ENCODE measurements at places on chromosomes 4 and X.
A peak's percentile ranks its signal among the peaks of the same experiment; 100 is the strongest.

- DNase-seq = no peak
These were observed 70.3 kb upstream of the EMCN start for GRCh38 chr4:100588076-100588475.

DNA sequence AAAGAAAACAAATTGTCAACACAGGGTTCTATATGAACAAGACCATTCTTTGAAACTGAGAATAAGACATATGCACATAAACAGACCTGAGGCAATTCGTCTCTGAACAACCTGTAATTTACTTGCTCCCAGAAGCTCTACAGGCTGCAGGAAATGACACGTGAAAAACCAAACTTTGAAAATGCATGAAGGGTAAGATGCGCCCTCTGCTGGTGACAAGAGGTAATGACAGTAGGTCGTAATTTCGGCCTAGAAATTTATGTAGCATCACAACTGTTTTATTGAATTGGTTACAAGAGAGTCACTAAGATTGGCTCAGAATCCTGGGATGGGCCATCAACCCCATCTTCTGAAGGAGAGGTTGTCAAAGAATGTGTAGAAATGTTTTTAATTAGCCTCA, 276.5 kb downstream of the PPP4R3C start:
- no peak for DNase-seq

- no peak for DNase-seq
These were observed 522.7 kb upstream of the HTR2C start for GRCh38 chrX:114061226-114061625.

GRCh38 chr4:139134403-139134802, 42.6 kb downstream of the ELF2 start:
- no peak for DNase-seq

DNA sequence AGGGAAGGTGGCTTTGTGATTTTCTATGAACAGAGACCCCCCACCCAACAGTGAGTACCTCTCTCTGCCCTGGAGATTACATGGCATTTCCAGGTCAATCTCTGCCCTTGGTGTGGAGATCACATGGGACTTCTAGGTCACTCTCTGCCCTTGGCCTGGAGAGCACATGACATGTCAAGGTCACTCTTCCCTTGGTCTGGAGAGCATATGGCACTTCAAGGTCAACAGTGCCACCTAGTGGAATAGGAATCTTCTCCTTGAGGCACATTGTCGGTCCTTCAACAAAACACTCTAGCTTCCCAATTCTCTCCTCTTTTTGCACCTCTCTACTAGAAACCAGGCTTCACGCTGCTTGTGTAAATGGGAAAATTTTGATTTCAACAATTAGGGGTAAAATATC, 66.2 kb upstream of the TACR3 start:
- DNase-seq = peak; percentile 5

DNA sequence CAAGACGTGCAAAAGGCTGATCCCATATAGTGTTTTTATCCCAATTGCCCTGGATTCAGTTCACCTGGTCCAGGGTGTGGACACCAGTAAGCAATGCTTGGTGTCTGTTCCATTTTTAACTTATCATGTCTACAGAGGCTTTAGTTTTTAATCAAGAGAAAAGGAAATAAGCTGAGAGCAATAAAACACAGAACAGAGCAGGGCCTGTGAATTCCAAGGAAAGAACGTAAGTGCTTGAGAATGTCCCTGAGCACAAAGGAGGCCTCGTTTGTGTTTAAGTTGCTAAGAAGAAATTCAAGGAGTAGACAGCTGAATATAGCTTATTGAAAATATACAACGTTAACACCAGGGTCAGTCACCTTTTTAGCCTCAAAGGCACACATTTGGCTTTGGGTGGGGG, 191.3 kb downstream of the GPC3 start:
- no peak for DNase-seq
